ENCODE measurements at places on chromosomes 6 and 20.

- DNase-seq, result no peak
Measured at GRCh38 chr6:166045173-166045859, 122.3 kb downstream of the TBXT start.

DNA sequence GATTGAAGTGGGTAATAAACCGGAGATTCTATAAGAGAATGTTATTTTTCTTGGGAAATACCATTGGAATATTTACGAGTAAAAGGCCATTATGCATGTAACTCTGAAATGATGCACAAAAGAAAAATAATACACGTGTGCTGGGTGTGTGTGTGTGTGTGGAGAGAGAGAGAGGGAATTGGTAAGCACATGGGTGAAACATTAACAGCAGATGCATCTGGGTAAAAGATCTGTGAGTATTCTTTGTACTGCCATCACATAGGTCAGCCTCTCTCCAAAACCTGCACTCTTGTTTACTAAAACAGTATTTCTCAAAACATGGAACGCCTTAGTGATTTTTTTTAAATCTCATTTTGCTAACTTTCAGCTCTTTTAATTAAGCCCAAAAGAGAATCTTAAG is 28.9 kb downstream of the EYA2 start:
- DNase-seq, result no peak

DNA sequence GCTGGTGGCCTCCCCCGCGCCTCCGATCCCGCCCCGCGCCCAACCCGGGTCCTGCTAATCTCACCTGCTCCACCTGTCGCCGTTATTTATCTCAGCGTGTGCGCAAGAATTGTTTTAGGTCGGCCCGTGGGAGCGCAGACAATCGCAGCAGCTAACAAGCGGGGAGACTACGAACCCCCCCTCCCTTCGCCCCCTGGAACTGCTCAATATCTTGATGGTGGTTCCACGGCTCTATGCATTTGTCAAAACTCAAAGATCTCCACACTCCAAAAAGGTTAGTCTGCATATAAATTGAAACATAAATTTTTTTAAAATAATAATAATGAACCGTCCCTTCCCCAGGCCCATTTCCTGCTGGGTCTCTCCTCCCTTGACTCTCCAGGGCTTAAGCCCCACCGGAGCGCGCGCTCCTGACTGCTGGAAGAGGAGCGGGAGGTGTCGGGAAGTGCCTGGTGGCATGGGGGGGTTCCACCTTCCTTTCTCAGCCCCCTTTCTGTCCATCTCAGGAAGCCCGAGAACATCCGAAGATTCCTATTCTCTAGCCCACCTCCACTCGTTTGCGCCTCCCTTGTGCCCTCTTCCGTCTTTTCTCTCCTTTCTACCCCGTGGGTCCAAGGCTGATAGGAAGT is 1.6 kb upstream of the MDGA1 start:
- DNase-seq, result no peak

- DNase-seq, result no peak
Measured at GRCh38 chr20:1298166-1298565, 30.8 kb downstream of the SDCBP2 start.

- no peak for DNase-seq
Measured at GRCh38 chr6:11275598-11275997, 43.1 kb upstream of the NEDD9 start.

DNA sequence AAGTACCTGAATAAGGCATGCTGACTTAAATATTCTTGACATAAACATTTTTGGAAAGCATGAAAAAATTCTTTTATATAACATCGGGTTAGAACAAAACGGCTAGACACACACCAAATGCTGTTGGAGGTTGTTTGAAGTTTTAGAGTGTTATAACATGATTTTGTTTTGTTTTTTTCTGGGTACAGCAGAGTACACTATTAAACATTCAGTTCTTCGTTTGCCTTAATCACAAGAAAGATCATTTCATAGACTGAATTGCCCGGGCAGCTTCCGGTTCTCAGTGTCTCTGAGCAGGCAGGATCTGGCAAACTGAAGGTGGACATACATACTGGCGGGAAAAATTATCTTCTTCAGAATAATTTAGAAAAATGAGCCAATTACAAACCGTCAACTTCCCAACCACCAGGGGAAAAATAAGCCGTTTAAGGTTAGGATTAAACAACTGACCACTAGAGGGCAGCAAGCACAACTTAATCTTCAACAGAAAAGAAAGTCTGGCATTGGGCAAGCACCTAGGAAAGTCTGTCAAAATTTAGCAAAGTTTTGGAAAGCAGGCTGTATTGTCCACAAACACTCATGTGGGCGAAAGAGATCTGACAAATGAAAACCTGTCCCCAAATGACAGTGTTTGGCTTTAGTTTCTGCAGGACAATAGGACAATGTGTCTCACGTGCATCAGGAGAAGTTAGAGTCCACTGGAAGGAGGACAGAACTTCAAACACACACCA is 15.0 kb downstream of the ZNF217 start:
- DNase-seq, result peak; percentile 62

DNA sequence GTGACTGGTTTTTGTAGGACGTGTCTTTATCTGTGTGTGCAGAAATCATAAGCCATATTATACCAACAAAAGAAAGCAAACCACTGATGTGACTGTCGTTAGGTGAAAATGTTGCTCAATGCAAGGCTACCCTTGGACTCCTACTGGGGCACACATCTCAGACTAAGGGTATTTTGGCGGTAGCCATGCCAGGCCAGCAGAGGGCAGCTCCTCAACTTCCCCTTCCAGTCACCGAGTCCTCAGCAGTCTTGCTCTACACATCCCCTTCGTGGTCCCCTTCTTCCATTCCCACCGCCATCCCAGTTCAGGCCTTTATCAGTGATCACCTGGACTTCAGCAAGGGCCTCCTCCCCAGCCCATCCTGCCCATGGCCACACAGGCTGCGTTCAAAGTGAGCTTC is 113.7 kb upstream of the GGTLC1 start:
- DNase-seq, result no peak

DNA sequence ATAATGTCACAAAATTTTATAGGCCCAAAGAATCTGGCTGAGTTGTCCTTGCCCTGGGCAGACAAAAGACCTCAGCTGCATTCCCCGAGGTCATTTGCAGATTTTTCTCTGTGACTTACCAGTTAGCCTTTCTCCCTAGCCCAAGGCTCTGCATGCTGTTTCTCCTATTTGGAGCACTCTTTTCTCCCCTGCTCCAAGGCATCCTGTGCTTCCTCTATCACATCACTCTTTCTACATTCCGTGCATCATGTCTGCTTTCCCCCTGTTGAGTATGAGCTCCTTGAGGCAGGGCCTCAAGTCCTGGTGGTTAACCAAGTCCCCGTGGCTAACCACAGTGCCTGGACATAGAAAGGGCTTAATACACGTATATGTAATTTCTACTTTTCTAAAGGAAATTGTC is 593 bp upstream of the GSTA3 start:
- DNase-seq, result no peak

GRCh38 chr20:46128310-46129151 is 10.4 kb downstream of the CD40 start:
- no peak for DNase-seq

- no peak for DNase-seq
Measured at GRCh38 chr6:56802584-56802983, 152.3 kb upstream of the BEND6 start.

- no peak for DNase-seq
Measured at GRCh38 chr6:89612121-89612520, 26.4 kb downstream of the LYRM2 start.

DNA sequence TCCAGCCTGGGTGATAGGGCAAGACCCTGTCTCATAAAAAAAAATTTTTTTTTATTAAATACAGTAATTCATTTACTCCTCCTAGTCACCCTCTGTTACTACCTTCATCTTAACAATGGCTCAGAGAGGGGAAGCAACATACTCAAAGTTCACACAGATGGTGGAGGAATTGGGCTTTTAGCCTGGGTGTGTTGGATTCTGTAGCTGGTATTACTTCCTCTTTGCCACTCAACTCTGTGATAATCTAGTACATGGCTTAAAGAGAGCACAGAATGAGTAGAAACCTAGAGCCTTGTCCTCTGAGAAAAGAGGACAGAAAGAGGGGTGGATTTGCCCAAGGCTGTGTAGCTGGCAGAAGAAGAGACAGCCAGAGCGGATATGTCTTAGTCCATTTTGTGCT is 96.6 kb downstream of the DLGAP4 start:
- no peak for DNase-seq

- DNase-seq, result peak; percentile 26
Measured at GRCh38 chr20:17431621-17432364, 99.4 kb downstream of the BFSP1 start.

DNA sequence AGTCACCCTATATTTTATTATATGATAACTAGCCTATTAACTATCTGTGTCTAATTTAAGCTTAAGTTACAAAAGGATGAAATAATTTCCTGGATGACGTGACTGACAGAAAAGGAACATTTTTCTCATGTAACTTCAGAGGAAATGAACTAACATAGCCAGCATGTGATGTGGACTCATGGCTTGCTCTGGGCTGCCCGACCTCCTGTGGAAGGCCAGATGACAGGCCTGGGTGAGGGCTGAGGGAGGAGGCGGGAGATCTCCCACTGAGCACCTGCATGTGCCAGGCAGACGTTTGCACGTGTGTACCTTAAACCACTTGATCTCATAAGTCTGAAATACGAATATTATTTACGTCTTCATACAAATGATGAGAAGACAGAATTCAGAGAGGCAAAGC is 321.1 kb downstream of the SYNE1 start:
- no peak for DNase-seq

DNA sequence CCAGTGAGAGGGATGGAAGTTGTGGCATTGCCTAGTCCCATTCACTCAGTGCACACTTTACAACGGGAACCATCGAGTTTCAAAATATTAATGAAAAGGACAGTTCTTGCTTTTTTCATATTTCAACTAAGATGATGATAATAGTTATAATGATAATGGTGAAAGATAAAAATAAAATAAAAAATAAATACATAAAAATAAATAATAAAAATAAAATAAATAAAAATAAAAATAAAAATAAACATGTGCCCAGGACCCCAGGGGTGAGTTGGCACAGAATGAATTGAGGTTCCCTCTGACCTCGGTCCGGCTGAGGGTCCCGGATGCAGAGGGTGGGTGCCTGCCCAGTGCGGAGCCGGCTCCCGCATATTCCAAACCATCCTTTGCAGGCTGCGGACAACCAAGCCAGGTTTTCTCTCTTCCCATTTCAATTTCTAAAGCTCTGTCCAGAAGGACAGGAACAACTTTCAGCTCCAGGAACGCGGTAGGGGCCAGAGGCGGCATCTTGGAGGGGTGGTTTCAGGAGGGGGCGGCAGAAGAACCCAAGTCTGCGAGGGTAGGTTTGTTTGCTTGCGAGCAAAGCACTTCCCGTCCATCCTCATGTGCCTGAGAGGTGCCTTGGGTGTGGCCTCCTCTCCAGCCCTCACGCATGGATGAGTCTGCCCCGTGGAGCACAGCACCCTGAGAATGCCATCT is 236.8 kb downstream of the DLL1 start:
- no peak for DNase-seq

DNA sequence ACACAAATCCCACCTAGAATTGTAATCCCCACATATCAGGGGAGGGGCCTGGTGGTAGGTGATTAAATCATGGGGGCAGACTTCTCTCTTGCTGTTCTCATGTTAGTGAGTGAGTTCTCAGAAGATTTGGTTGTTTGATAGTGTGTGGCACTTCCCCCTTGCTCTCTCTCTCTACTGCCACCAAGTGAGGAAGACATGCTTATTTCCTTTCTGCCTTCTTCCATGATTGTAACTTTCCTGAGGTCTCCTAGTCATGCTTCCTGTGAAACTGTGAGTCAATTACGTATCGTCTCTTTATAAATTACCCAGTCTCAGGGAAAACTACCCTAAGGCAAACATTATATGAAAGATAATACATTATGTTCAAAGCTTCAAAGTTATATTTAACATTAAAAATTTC is 1297.5 kb upstream of the CITED2 start:
- no peak for DNase-seq

- DNase-seq, result no peak
Measured at GRCh38 chr6:113464960-113465359, 392.2 kb upstream of the MARCKS start.

DNA sequence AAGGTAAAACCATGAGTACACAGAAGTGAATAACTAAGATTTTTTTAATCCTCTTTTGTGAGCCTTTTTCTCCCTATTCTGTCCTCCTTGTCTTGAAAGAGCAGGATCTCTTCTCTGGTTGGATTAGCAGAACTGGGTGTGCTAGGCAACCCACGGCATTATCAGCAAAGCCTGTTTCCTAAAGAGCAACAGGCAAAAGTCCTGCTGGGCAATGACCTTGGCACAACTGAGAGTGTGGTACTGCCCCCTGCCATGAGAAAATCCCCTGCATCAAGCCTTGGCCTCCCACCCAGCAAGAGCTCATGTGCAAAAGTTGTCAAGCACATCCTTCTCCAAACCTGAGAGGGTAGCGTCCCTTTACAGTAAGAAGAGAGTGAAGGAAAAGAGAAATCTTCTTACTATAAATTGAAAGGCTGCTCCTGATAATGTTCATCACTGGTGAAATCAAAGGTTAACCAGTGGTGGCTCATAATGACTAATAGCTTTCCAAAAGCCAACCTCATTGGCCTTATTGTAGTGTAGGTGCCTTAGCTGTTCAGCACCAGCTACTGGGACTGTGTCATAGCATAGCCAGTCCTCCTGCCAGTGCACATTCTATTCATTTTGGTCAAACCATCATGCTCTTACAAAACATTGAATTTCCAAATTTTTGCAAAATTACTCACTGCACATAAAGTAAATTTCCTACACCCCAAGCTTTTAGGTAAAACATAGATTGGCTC is 17.1 kb downstream of the KIF6 start:
- no peak for DNase-seq

GRCh38 chr6:52620055-52620905 is 43.4 kb upstream of the TRAM2 start:
- no peak for DNase-seq
